ENCODE measurements at places on chromosomes 12 and 14. TPM values are rescaled to one million over a fixed set of nuclear protein-coding genes. Genes with fewer than 3 reads are reported as not detected.

- no peak overlapping the region for H3K4me3 ChIP-seq
- H3K27me3 ChIP-seq = no peaks in the 10 kb centered on the region
- no peak overlapping the region for H3K27ac ChIP-seq
- DNase-seq = no peak
These were observed 158.9 kb upstream of the PLEKHA5 start for GRCh38 chr12:18970603-18971002.

GRCh38 chr14:33406766-33407165, 468.1 kb downstream of the NPAS3 start:
- H3K27ac ChIP-seq = no peak overlapping the region
- no peaks in the 10 kb centered on the region for H3K27me3 ChIP-seq
- H3K36me3 ChIP-seq = no peaks in the 10 kb centered on the region
- no peaks in the 10 kb centered on the region for H3K4me1 ChIP-seq
- DNase-seq = no peak

- DNase-seq = peak; percentile 10
- no peaks in the 10 kb centered on the region for H3K36me3 ChIP-seq
- no peak overlapping the region for H3K4me3 ChIP-seq
- no peaks in the 10 kb centered on the region for H3K27me3 ChIP-seq
- H3K27ac ChIP-seq = peak overlapping the region; percentile 82
These were observed 207.4 kb upstream of the EEA1 start for GRCh38 chr12:93136253-93137055.

GRCh38 chr12:92726850-92727249, 24.1 kb downstream of the PLEKHG7 start:
- H3K27ac ChIP-seq = no peak overlapping the region
- no peak for DNase-seq
- H3K4me1 ChIP-seq = no peaks in the 10 kb centered on the region
- H3K27me3 ChIP-seq = no peaks in the 10 kb centered on the region

DNA sequence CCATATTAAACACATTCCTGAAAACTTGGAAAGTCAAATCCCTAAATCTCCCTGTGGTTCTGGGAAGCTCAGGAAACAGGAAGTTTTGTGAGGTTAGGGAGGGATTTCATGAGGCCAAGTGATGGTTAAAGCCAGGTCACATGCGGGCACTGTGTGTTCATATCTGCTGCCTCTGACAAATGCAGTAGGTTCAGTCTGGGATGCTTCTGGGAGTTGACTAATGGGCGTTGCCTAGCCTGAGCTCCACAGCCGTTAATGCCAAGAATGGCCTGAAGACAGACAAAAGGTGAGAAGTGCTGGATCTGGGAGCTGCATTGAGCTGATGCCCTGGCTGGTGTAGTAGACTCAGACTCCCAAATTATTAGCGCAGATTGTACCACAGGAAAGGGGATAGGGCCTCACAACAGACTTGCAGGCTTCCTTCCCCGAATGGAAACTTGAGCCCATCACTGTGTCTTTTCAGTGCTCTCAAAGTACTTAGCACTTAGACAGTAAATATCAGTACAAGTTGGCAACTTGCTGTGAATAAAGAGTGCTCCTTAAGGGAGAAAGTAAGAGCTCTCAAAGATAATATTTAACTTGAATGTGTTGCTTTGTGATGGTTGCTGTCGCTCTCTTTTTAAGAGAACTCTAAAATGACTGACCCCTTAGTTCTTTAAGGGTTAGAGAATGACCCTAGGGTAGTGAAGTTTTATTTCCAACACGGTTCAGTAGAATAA, 17.3 kb downstream of the GSG1 start:
- H3K27me3 ChIP-seq = no peaks in the 10 kb centered on the region
- no peak overlapping the region for H3K4me3 ChIP-seq
- peaks cover 14% of the 10 kb centered on the region for H3K4me1 ChIP-seq
- no peak for DNase-seq

DNA sequence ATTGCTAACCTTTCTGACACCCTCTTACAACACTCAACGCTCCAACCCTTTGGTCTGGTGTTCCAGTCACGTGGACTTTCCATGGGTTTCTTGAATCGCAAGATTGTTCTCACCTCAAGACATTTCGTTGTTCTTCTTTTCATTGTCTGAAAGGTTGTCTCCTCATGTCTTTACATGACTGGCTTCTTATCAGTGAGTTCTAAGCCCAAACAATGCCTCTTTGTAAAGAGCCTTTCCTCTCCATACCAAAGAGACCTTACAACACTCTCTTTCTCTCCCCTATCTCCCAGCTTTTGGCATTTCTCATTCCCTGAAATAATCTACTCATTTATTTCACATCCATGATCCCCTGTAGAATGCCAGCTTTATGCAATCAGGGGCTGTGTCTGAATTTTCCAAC, 1144.8 kb downstream of the AACS start:
- no peak for DNase-seq
- H3K4me3 ChIP-seq = no peak overlapping the region
- no peaks in the 10 kb centered on the region for H3K36me3 ChIP-seq
- H3K27ac ChIP-seq = no peak overlapping the region
- H3K4me1 ChIP-seq = no peaks in the 10 kb centered on the region

The ERBB3 gene
- not detected for total RNA-seq

The PDE6H gene
- total RNA-seq = not detected

The SELPLG gene
- total RNA-seq = 6.1 TPM

Data from B cell (primary cell).